ENCODE measurements at places on chromosomes 13 and 19. TPM values are rescaled to one million over a fixed set of nuclear protein-coding genes. Genes with fewer than 3 reads are reported as not detected.
A peak's percentile ranks its signal among the peaks of the same experiment; 100 is the strongest.

DNA sequence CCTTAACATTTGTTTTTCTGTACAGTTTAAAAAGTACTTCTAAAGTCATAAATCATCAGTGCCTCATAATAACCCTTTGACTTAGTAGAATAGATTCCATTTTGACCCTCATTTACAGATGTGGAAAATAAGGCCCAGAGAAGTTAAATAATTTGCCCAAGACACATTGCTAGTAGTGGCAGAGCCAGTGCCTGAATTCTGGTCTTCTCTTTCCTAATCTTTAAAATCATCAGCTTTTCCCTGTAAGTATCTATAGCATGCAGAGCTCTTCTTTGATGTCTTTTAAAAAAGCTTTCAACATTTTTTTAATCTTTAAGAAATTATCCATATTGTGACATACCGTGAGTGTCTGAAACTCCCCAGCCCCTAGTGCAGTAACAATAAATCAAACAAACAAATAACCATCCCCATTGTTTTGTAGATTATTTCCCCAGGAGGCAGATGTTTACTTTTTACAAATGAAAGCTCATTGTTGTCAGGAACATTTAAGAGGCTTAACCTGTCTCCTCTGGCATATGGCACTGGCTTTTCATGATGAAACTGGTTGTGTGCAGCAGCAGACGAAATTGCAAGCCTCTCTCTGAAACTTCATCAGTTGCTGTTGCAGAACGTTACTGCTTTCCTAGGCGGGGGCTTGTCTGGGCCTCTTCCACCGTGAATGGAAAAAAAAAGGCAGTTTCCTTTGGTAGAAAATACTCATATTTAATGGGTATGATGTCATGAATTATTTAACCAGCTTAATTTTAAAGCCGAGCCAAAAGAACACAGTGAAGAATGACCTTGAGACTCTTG, 31.7 kb upstream of the PCDH8 start:
- H3K4me1 ChIP-seq = no peaks in the 10 kb centered on the region
- H3K4me3 ChIP-seq = no peak overlapping the region
- peaks cover 40% of the 10 kb centered on the region for H3K27me3 ChIP-seq
- no peak for DNase-seq
- no peak overlapping the region for H3K27ac ChIP-seq
- H3K36me3 ChIP-seq = no peaks in the 10 kb centered on the region

DNA sequence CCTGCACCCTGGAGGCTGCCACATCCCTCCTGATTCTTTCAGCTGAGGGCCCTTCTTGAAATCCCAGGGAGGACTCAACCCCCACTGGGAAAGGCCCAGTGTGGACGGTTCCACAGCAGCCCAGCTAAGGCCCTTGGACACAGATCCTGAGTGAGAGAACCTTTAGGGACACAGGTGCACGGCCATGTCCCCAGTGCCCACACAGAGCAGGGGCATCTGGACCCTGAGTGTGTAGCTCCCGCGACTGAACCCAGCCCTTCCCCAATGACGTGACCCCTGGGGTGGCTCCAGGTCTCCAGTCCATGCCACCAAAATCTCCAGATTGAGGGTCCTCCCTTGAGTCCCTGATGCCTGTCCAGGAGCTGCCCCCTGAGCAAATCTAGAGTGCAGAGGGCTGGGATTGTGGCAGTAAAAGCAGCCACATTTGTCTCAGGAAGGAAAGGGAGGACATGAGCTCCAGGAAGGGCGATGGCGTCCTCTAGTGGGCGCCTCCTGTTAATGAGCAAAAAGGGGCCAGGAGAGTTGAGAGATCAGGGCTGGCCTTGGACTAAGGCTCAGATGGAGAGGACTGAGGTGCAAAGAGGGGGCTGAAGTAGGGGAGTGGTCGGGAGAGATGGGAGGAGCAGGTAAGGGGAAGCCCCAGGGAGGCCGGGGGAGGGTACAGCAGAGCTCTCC, 6.9 kb upstream of the CEACAM5 start:
- H3K4me1 ChIP-seq = no peaks in the 10 kb centered on the region
- no peak for DNase-seq
- H3K27me3 ChIP-seq = peaks cover 28% of the 10 kb centered on the region
- H3K27ac ChIP-seq = no peak overlapping the region
- no peaks in the 10 kb centered on the region for H3K36me3 ChIP-seq
- H3K4me3 ChIP-seq = no peak overlapping the region

DNA sequence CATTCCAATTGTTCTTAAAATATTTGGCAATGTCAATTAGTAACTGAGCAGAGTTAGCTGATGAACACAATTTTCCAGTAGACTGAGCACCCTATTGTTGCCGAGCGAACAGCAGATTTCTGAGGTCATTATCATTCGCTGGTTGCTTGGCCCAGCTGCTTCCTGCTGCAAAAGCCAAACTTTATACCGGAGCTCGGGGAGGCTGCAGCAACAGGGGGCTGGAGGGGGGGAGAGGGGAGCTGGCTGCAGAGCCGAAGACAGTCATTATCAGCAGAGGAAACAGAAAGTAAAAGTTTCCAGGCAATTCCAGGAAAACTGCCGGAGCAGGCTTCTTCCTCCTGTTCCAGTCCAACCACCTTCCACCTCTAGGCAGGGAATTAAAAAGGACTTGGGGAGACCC, 77.9 kb downstream of the ZNF536 start:
- peaks cover 19% of the 10 kb centered on the region for H3K4me1 ChIP-seq
- peak; percentile 74 for DNase-seq
- H3K4me3 ChIP-seq = peak overlapping the region; percentile 43

DNA sequence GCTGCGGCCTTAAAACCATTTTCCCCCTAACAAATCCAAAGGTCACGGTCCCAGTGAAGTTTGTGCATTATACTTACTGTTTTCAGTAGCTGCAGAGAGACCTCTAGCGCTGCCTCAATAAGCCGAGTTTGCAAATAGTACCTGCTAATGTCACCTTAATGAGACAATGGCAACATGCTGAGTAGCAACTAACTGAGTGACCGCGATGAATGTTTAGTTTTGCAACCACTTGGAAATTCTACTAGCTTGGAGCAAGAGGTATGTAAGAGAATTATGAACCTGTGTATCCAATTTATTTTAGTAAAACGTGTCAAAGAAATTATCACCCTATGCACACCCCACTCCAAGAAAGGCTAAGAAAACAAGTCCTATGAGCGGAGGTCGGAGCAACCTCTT, 1.2 kb downstream of the KPNA3 start:
- DNase-seq = no peak
- H3K36me3 ChIP-seq = no peaks in the 10 kb centered on the region
- no peaks in the 10 kb centered on the region for H3K27me3 ChIP-seq
- peak overlapping the region; percentile 85 for H3K4me3 ChIP-seq

DNA sequence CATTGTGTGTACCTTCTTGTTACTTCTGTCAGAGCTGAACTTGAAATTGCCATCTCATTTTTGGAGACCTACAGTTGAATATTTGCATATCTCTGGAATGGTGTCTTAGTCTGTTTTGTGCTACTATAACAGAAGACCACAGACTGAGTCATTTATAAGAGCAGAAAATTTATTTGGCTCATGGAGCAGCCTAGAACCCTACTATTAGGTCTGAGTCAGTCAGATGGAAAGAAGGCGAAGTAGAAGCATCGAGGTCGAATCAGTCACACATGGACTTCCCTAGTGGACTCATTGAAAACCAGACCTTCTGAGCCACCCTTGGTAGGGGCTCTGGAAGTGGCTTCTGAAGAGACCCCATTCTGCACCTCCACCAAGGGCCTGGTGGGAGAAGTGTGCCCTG, 33.9 kb upstream of the TPT1 start:
- DNase-seq = no peak
- H3K4me1 ChIP-seq = peaks cover 10% of the 10 kb centered on the region
- H3K36me3 ChIP-seq = peaks cover 5% of the 10 kb centered on the region
- H3K27me3 ChIP-seq = no peaks in the 10 kb centered on the region

DNA sequence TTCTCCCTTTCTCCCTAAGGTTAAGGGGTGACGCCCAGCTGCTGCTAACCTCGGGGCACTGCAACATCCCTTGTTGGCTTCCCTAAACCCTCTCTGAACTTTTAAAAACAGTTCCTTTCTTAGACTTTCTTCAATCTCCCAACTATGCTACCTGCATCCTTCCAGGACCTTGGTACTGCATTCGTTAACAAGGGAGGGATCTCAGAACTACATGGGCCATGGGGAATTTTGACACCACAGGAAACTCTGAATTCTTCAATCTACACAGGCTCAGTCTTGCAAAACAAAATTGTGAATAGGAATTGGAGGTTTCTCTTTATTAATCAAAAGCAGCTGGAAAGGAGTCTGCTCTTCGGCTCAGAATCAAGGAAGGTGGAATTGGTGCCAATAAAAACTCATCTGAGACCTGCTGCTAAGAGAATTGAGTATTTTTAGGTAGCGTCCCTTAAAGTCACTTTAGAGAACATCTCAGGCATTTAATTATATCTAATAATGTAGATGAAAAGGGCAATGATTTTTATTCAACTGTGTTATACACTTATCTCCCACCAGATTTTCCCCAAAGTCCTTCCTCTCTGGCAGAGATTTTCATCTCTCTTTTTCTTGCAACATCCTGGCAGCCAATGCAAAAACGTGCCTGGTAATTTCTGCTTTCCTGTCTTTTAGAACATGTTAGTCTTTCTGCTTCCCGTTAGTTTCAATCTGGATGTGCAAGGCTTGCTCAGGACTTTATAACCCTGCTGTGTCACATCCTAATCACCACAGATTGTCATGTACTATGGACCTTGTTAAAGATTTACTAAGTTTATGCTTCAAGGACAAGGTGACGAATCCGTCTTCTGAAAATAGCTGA, 69.1 kb upstream of the SLC15A1 start:
- peaks cover 29% of the 10 kb centered on the region for H3K4me1 ChIP-seq
- H3K36me3 ChIP-seq = peaks cover 74% of the 10 kb centered on the region
- no peaks in the 10 kb centered on the region for H3K27me3 ChIP-seq
- DNase-seq = no peak

DNA sequence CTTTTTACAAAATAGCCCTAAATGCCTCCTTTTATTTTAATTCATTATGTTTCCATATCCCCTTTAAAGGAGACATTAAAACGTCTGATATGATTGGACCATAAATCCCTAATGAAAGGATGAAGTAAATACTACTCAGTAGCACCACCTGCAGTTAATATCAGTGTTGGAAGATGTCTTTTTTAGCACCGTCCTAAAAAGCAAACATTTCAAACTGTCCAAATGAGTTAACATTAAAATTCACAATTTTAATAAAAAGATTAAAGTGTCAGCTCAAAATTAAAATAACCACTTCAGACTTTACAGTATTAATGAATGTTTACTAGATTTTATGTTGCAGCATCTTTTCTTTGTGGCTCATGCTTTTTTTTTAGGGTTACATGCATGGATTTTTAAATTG, 12.3 kb downstream of the ZNF507 start:
- DNase-seq = no peak
- H3K27ac ChIP-seq = no peak overlapping the region
- H3K4me1 ChIP-seq = peaks cover 8% of the 10 kb centered on the region
- H3K27me3 ChIP-seq = no peaks in the 10 kb centered on the region
- peaks cover 40% of the 10 kb centered on the region for H3K36me3 ChIP-seq

- H3K4me1 ChIP-seq = peaks cover 13% of the 10 kb centered on the region
- no peak for DNase-seq
- H3K27ac ChIP-seq = no peak overlapping the region
- H3K4me3 ChIP-seq = no peak overlapping the region
- no peaks in the 10 kb centered on the region for H3K36me3 ChIP-seq
Measured at GRCh38 chr13:110121422-110122083, 185.4 kb downstream of the COL4A1 start.

The RNF113B gene
- total RNA-seq = not detected
